ENCODE measurements at places on chromosomes 2 and 18.

DNA sequence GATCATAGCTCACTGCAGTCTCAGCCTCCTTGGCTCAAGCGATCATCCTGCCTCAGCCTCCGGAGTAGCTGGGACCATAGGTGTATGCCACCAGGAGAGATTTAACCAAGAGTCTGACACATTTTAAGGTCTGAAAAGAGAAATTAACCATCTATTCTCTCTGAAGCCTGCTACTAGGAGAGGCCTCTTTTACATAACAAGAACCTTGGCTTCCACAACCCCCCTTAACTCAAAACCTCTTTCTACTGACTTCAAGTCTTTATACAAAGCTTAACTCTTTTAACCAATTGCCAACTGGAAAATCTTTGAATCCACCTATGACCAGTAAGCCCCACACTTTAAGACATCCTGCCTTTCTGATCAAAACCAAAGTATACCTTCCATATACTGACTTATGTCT is 279.9 kb upstream of the CELF4 start:
- DNase-seq: no peak
- H3K4me3 ChIP-seq: no peak overlapping the region
- no peaks in the 10 kb centered on the region for H3K27me3 ChIP-seq
- H3K36me3 ChIP-seq: no peaks in the 10 kb centered on the region
- H3K27ac ChIP-seq: no peak overlapping the region

DNA sequence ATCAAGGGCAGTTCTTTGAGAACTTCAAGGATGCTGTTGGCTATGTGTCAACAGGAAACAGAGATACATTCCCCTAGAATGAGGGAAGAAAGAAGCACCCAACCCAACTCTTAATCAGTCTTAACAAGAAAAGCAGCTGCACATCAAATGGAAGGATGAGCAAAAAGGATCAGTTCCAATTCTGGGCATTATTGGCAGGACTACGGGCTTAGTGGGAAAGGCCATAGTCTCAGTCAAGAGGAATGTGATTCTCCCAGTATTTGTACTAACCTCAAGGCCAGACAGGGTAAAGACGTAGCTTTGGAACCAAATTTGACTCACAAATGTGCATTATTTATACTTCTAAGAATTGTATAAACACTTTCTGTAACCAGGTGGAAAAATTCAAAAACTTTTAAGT is 18.2 kb downstream of the BMP10 start:
- H3K36me3 ChIP-seq: no peaks in the 10 kb centered on the region
- no peak overlapping the region for H3K4me3 ChIP-seq
- H3K4me1 ChIP-seq: no peaks in the 10 kb centered on the region
- H3K27ac ChIP-seq: no peak overlapping the region
- DNase-seq: no peak
- H3K27me3 ChIP-seq: no peaks in the 10 kb centered on the region

GRCh38 chr18:27428716-27429475 is 243.8 kb upstream of the CHST9 start:
- H3K27me3 ChIP-seq: no peaks in the 10 kb centered on the region
- no peak overlapping the region for H3K4me3 ChIP-seq
- no peaks in the 10 kb centered on the region for H3K36me3 ChIP-seq
- no peak overlapping the region for H3K27ac ChIP-seq
- DNase-seq: no peak

- no peaks in the 10 kb centered on the region for H3K27me3 ChIP-seq
- H3K36me3 ChIP-seq: no peaks in the 10 kb centered on the region
- no peak overlapping the region for H3K4me3 ChIP-seq
- DNase-seq: no peak
- H3K4me1 ChIP-seq: no peaks in the 10 kb centered on the region
These were observed 6.0 kb upstream of the NEDD4L start for GRCh38 chr18:58038063-58038462.

- no peaks in the 10 kb centered on the region for H3K27me3 ChIP-seq
- H3K4me1 ChIP-seq: no peaks in the 10 kb centered on the region
- H3K27ac ChIP-seq: no peak overlapping the region
- no peaks in the 10 kb centered on the region for H3K36me3 ChIP-seq
- H3K4me3 ChIP-seq: no peak overlapping the region
These were observed 15.5 kb upstream of the PDK1 start for GRCh38 chr2:172540421-172540820.

DNA sequence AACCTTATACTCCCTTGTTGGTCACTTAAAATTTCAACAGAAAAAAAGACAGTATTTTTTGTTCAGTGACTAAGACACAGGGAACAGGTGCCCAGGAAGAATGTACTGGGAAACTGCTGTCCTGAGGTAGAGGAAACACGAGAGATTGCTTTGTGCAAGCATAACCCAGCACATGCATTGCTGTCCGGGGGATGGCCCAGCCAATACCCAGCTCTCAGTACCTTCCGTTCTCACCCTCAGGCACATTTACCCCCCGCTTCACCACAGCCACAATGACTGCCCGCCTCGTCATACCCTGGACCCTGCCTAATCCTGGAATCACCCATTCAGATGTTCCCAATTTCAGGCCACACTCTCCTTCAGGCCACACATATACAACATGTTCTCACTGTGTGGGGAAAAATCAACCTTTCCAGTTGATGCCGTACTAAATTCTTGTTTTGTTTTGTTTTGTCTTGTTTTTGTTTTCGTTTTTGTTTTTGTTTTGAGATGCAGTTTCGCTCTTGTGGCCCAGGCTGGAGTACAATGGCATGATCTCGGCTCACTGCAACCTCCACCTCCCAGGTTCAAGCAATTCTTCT is 140.7 kb downstream of the ESCO1 start:
- H3K27me3 ChIP-seq: no peaks in the 10 kb centered on the region
- no peak overlapping the region for H3K4me3 ChIP-seq
- H3K36me3 ChIP-seq: no peaks in the 10 kb centered on the region
- DNase-seq: no peak
- no peaks in the 10 kb centered on the region for H3K4me1 ChIP-seq
- H3K27ac ChIP-seq: no peak overlapping the region

All from H1 (cell line).